Posterior vena cava (tissue), 2 donors: ENCODE measurements at places on chromosomes 13 and 19. TPM values are rescaled to one million over a fixed set of nuclear protein-coding genes. Genes with fewer than 3 reads are reported as not detected.
A peak's percentile ranks its signal among the peaks of the same experiment; 100 is the strongest.

DNA sequence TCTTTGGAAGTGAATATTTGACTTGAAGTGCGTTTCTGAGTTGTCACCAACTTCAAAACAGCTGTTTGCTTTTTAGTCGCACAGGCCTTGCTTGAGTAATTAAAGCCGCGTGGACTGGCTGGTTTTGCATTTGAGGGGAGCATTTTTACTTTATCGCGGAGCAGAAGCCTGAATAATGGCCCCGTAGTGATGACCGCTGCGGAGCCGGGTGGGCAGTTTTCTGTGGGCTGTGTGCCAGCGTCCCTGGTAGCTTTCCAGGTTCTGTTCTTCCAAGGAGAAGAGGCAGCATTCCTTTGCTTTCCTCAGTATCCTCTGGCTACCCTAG, 1.1 kb downstream of the NAA16 start:
- DNase-seq, result no peak

GRCh38 chr19:52945652-52946321, 16.9 kb downstream of the ZNF816 start:
- DNase-seq, result no peak

- no peak for DNase-seq
Observed at GRCh38 chr19:46271481-46272197, 25.2 kb upstream of the HIF3A start.

DNA sequence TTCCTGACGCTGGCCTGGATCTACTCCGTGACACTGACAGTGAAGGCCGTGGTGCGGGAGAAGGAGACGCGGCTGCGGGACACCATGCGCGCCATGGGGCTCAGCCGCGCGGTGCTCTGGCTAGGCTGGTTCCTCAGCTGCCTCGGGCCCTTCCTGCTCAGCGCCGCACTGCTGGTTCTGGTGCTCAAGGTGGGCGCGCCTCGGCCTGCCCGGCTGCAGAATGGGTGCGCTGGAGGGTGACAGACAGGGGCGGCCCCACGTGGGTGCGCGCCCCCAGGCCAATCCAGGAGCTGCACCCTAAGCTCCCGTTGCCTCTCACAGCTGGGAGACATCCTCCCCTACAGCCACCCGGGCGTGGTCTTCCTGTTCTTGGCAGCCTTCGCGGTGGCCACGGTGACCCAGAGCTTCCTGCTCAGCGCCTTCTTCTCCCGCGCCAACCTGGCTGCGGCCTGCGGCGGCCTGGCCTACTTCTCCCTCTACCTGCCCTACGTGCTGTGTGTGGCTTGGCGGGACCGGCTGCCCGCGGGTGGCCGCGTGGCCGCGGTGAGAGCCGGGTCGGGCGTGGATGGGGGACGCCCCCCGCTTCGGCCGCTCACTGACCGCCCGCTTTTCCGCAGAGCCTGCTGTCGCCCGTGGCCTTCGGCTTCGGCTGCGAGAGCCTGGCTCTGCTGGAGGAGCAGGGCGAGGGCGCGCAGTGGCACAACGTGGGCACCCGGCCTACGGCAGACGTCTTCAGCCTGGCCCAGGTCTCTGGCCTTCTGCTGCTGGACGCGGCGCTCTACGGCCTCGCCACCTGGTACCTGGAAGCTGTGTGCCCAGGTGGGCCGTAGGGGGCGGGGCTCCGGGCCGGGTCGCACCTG, 7.2 kb downstream of the ABCA7 start:
- no peak for DNase-seq

Gene AZU1
- not detected for total RNA-seq

Gene DLEU7
- total RNA-seq, result 0.19 TPM

DNA sequence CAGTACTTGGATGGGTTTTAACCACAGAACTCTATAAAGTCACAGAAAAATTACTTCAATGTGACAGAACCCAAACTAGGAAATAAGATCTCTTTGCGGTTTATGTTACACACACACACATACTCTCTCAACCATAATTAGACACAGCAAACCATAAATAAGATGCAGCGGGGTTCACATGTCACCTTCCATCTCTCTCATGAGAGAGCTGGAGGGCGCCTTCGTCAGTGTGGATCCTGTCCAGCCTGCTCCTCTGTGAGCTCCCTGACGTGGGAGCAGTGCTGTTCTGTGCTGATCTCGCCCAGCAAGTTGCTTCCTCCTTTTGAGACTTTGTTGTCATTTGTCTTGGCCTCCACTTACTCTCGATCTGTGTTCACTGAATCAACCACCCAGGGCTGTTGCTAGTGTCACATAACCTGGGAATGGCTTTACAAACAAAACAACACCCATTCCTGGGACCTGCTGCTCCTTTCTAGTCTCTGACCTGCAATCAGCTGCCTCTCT, 204.9 kb upstream of the KL start:
- DNase-seq, result no peak

GRCh38 chr13:76730220-76730619, 156.0 kb downstream of the KCTD12 start:
- no peak for DNase-seq

DNA sequence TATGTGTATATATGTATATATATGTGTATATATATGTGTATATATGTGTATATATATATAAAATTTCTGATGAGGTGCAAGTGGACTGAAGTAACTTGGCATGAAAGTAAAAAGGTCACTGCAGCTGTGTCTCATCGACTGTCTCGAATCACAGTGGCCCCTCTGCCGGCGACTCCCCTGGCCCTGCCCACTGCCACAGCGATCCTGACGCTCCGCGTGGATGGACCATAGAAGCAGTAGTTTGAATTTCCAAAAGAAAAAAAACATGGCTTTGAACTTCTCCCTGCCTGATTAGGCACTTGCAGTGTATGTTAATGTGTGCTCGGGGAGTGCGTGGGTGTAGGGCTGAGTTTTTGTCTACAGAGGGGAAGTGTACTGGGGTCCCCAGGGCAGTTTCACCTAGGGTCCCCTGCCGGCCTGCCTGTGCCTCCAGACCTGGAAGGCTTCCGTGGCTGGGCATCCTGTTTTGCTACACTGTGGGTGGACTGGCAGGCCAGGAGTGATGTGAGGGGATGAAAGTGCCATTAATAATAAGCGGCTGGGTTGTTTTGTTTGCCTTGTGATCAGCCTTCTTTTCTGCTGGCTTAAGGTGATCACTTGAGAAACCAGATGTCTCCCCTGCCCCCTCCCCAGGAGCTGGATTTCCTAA, 10.8 kb downstream of the ZIC5 start:
- DNase-seq, result peak; percentile 67

Gene CYP2S1
- total RNA-seq, result 1.2 TPM

Gene PIBF1
- total RNA-seq, result 27.2 TPM

- no peak for DNase-seq
Observed at GRCh38 chr19:2942928-2943640, 1.7 kb downstream of the ZNF77 start.

Gene COX7A1
- total RNA-seq, result 242 TPM
